ENCODE measurements at places on chromosomes 2 and 18.

DNA sequence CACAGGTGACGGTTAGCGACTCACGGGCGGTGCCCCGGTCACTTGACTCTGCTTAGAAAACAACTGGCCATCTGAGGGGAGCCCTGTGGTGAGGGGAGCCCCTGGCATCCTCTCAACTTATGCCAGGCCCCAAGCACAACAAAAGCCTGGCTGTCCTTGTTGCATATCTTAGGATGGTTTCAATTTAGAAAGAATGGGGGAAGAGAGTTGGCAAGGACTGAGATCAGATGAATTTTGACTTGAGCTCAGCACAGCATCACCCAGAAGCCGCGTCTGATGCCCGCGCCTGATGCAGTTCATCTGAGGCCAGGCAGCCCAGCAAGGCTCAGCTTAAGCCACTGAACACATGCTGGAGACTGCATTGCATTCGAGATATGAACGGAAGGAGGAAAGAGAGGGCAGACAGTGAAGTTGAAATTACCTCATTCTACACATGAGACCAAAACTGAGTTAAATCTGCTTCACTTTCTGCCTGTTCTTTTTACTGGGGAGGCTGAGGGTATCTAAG is 36.8 kb downstream of the MYT1L start:
- H3K27ac ChIP-seq = no peak overlapping the region
- H3K4me1 ChIP-seq = no peaks in the 10 kb centered on the region
- H3K27me3 ChIP-seq = peaks cover 10% of the 10 kb centered on the region
- no peak for DNase-seq

GRCh38 chr18:55790296-55790695 is 202.3 kb upstream of the TCF4 start:
- no peaks in the 10 kb centered on the region for H3K36me3 ChIP-seq
- no peak overlapping the region for H3K27ac ChIP-seq
- no peak overlapping the region for H3K4me3 ChIP-seq

DNA sequence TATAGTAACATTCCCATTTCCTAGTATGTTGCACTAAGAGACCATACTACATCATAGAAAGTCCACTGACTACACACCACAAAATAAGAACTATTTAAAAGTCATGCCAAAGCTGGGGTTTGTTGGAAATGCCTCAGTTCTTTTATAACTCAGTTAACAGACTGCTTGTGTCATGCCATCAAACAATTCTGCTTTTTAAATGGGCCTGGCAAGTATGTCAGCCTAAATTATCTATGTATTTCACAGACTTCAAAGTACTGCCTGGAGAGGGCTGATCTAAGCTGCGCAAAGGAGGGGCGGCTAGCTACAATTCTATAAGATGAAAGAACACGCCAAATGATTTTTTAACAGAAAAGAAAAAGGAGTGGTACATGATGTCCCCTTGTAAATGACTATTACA is 49.6 kb downstream of the FARSB start:
- DNase-seq = no peak
- no peak overlapping the region for H3K27ac ChIP-seq
- no peak overlapping the region for H3K4me3 ChIP-seq
- H3K4me1 ChIP-seq = peaks cover 4% of the 10 kb centered on the region
- no peaks in the 10 kb centered on the region for H3K27me3 ChIP-seq
- peaks cover 31% of the 10 kb centered on the region for H3K36me3 ChIP-seq

DNA sequence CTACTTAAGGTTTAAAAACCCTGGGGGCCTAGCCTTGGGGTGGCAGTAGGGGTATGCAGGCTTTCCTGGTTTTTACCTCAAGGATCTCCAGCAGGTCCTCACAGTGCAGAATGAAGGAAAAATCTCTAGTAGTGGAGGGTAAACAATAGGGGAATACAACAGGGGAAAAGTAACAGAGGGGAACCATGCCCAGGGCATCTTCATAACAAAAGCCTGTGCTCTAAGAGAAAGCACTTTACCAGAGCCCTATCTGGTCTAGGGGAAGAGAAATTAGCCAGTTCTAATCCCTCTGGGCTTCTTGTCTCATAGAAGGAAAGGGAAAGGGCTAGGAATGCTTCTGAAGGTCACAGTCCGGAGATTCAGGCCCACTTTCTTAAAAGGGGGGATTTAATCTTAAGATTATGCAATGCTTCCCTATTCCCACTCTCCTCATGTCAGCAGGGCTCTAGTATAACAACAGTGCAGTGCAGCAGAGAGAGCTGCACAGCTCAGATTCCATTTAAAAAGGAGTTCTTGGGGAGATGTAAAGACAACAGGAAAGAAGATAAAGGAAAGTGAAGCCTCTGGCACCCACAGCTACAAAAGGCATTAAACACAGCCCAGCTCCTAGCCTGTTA is 149.0 kb upstream of the CYP1B1 start:
- H3K36me3 ChIP-seq = no peaks in the 10 kb centered on the region
- peaks cover 30% of the 10 kb centered on the region for H3K27me3 ChIP-seq
- H3K4me3 ChIP-seq = no peak overlapping the region

GRCh38 chr2:231385429-231385828 is 10.1 kb upstream of the B3GNT7 start:
- no peak overlapping the region for H3K4me3 ChIP-seq
- peaks cover 3% of the 10 kb centered on the region for H3K27me3 ChIP-seq
- DNase-seq = no peak
- no peaks in the 10 kb centered on the region for H3K4me1 ChIP-seq

DNA sequence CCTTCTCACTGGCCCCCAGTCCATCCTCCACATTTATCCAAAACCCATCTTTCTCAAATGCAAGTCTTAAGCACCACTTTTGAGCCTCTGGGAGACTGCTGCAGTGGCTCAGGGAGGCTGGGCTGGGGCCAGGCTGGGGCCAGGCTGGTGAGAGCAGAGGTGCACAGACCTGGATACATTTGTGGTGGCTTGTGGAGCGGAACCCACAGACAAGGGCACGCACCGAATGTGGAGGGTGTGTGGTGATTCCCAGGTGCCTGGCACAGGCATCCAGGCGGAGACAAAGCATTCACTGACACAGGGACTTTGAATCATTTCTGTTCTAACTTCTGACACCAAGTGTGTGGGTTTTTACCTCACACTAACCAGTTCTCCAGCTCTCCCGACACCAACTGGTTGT is 42.2 kb upstream of the MGAT4A start:
- no peak for DNase-seq
- no peaks in the 10 kb centered on the region for H3K27me3 ChIP-seq
- H3K36me3 ChIP-seq = peaks cover 1% of the 10 kb centered on the region

DNA sequence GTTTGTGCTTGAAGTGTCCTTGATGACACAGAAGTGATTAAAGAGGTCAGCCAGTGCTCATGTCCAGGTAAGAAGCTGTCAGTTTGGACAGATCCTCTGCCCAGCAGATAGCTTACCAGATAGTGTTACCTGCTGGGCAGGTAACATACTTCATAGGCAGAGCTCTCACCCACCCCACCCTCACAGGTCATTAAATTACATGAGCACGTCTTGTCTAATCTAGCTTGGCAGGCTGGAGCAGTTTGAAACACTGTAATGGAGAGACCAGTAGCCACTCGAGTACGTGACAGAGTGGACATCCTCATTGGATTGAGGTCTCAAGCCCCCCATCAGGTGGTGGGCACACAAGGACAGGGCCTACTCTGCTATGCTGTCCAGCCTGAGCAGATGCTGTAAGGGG is 27.1 kb downstream of the TTC32 start:
- peaks cover 3% of the 10 kb centered on the region for H3K36me3 ChIP-seq
- peaks cover 5% of the 10 kb centered on the region for H3K4me1 ChIP-seq
- H3K4me3 ChIP-seq = no peak overlapping the region

- no peaks in the 10 kb centered on the region for H3K36me3 ChIP-seq
- H3K4me3 ChIP-seq = no peak overlapping the region
- H3K4me1 ChIP-seq = no peaks in the 10 kb centered on the region
- H3K27ac ChIP-seq = no peak overlapping the region
- peaks cover 11% of the 10 kb centered on the region for H3K27me3 ChIP-seq
Observed at GRCh38 chr2:38533757-38534545, 68.8 kb downstream of the HNRNPLL start.

DNA sequence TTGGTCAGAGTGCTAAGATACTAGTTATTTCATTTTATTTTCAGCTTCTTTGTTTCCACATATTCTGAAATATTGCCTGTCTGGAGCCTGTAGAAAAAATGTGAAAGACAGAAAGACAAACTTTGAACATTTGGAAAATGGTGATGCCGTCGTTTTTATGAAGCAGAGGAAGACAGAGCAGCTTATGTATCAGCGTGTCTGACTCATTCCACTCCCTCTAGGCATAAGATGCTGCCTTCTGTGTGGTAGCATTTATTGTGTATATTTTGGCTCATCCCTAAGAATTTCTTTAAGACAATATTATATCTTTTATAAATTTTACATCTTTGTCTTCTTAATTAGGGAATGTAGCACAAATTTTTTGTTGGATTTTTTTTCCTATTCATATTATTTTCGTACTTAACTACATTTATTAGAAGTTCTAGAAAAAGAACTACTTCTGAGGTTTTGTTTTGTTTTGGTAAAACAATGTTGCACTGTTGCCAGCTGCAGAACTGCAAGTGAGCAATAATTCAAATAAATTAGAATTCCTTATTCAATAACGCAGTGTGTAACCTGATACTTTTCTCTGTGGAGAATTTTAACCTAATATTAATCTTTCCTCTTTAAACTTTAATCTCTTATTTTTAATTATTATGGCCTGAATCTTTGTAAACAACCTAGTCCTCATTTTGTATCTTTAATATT is 300.4 kb downstream of the ZNF407 start:
- H3K4me3 ChIP-seq = no peak overlapping the region
- no peak for DNase-seq
- no peaks in the 10 kb centered on the region for H3K36me3 ChIP-seq
- no peaks in the 10 kb centered on the region for H3K27me3 ChIP-seq
- peaks cover 2% of the 10 kb centered on the region for H3K4me1 ChIP-seq

DNA sequence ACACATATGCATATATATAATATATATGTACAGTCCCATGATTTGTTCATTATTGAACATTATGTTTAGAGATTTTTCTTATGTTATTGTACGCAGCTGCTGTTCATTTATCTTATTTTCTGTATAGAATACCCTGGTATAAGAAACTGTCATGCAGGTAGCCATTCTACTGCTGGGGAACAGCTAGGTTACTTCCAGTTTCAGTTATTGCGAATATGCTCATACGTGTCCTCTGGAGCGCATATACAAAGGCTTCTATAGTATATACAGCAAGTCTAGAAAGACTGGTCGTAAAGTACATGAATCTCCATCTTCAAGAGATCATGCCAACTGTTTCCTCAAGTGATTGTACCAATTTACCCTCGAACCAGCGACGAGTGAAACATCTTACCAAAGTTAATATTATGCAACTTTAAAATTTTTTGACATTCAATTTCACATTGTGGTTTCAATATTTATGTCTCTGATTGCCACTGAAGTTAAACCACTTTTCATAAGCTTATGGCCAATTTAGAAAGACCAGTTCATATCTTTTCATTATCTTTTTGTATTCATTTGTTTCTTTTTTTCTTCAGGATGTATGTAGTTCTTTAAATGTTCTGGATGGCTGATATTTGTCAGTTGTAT is 53.5 kb downstream of the RDH14 start:
- H3K4me1 ChIP-seq = no peaks in the 10 kb centered on the region
- DNase-seq = no peak
- H3K4me3 ChIP-seq = no peak overlapping the region
- H3K27me3 ChIP-seq = peaks cover 21% of the 10 kb centered on the region

GRCh38 chr2:168685600-168686451 is 116.6 kb upstream of the NOSTRIN start:
- no peaks in the 10 kb centered on the region for H3K4me1 ChIP-seq
- no peak overlapping the region for H3K4me3 ChIP-seq
- H3K36me3 ChIP-seq = no peaks in the 10 kb centered on the region

GRCh38 chr2:201515573-201516246 is 64.2 kb downstream of the STRADB start:
- no peaks in the 10 kb centered on the region for H3K36me3 ChIP-seq
- H3K27me3 ChIP-seq = no peaks in the 10 kb centered on the region
- no peak for DNase-seq
- no peak overlapping the region for H3K27ac ChIP-seq

GRCh38 chr2:54676656-54677055 is 46.8 kb upstream of the EML6 start:
- no peak overlapping the region for H3K4me3 ChIP-seq
- H3K27ac ChIP-seq = no peak overlapping the region
- no peaks in the 10 kb centered on the region for H3K36me3 ChIP-seq
- H3K27me3 ChIP-seq = peaks cover 39% of the 10 kb centered on the region

GRCh38 chr2:187013058-187013457 is 164.1 kb upstream of the ZSWIM2 start:
- no peaks in the 10 kb centered on the region for H3K4me1 ChIP-seq
- no peaks in the 10 kb centered on the region for H3K27me3 ChIP-seq
- H3K4me3 ChIP-seq = no peak overlapping the region
- no peaks in the 10 kb centered on the region for H3K36me3 ChIP-seq
- no peak overlapping the region for H3K27ac ChIP-seq

DNA sequence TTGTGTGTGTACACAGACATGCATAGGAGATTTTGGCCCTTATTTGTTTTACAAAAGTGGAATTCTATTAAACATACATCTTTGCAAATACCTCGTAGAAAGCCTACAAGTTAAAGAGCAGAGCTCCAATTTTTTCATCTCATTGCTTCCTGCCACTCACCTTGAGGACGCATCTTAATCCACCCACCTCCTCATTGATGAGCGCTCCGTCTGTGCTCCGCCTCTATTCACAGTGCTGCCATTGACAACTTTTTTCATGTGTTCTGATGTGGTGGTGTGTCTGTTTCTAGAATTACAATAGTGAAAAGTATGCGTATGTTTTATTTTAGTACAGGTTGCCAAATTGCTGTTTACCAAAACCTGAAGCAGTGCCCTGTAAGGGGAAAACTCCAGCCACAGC is 36.3 kb downstream of the NEURL3 start:
- H3K36me3 ChIP-seq = no peaks in the 10 kb centered on the region
- no peak for DNase-seq
- no peak overlapping the region for H3K27ac ChIP-seq
- peaks cover 7% of the 10 kb centered on the region for H3K27me3 ChIP-seq
- no peak overlapping the region for H3K4me3 ChIP-seq

DNA sequence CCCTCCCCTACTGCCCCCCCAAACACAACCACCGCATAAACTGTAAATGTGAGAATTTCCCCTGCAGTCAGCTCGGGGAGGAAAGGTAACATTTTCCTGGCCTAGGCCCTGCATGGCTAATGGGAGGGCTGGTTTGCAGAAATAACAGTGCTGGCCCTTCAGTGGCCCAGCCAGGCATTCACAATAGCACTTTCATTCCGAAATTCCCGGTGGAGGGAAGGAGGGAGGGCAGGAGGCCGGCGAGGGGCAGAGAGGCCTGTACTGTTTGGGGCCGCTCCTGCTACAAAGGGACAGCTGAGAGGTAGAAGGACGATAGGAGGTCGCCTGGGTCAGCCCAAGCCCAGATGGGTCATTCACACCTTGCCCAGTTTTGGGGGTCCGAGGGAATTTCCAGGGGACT is 11.3 kb downstream of the CYP26B1 start:
- DNase-seq = no peak
- no peaks in the 10 kb centered on the region for H3K36me3 ChIP-seq
- H3K4me3 ChIP-seq = no peak overlapping the region
- no peak overlapping the region for H3K27ac ChIP-seq

- no peaks in the 10 kb centered on the region for H3K36me3 ChIP-seq
- no peak for DNase-seq
- H3K27ac ChIP-seq = no peak overlapping the region
Observed at GRCh38 chr2:237064203-237065070, 21.3 kb upstream of the COPS8 start.

GRCh38 chr2:170986566-170987258 is 57.7 kb downstream of the GORASP2 start:
- H3K4me3 ChIP-seq = no peak overlapping the region
- H3K36me3 ChIP-seq = peaks cover 2% of the 10 kb centered on the region
- H3K4me1 ChIP-seq = peaks cover 8% of the 10 kb centered on the region
- DNase-seq = no peak
- no peak overlapping the region for H3K27ac ChIP-seq

All from activated naive CD4-positive, alpha-beta T cell treated with anti-CD3 and anti-CD28 coated beads for 36 hours (primary cell).